Skeletal muscle tissue (tissue), 5 donors: ENCODE measurements at places on chromosomes 1 and 21. TPM values are rescaled to one million over a fixed set of nuclear protein-coding genes. Genes with fewer than 3 reads are reported as not detected.

COL18A1 gene
- 59.0 TPM for total RNA-seq

ALX3 gene
- not detected for total RNA-seq

WDR64 gene
- not detected for total RNA-seq

SUSD4 gene
- total RNA-seq, result 4.7 TPM

STUM gene
- total RNA-seq, result 2.6 TPM

SLC6A9 gene
- 2.1 TPM for total RNA-seq

C1orf174 gene
- 20.9 TPM for total RNA-seq

RIMS3 gene
- total RNA-seq, result 0.52 TPM
